ENCODE measurements at places on chromosomes 5 and 9.

DNA sequence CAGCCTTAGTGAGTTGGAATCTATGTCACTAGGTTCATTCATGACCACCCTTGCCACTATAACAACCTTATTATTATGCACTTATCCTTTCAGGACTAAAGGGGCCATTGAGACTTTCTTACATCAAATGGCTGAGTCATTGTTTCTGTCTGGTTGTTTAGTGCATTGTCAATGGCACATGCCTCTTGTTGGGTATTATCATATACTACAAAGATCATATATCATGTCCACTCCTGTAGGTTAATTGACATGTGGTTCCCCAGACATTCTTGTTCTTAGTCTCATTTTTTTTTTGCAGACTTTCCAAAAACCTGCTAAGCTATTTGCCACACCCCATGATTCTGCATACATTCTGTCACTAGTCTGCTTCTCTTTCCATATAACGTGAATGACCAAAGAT, 66.7 kb upstream of the PRDM9 start:
- no peak for DNase-seq

DNA sequence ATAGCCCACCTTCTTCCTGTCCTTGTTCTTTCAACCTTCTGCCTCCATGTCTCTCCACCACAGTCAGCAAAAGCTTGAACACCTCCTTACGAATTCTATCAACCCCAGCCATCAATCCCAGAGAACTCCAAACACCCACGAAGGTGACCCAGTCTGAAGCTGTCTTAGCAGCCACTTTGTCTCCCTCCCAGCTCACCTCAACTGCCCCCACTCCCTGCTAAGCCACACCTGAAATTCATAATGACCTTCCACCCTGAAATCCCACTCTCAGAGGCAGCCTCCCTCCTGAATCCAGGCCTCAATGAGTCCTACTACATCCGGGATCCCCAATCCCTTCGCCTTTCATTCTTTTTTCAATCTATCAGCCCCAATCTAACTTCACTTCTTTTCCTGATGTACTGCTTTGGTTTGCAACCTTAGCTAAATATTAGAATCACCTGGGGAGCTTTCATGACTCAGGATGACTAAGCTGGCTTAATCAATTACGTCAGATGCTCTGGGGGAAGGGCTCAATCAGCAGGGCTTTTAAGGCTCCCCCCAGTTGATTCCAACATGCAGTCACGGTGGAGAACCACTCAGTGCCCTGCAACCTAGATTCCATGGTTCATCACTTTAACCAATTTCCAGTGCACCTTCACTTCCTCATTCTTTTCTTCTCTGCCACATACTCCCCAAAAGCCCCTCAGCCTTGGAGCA, 32.2 kb downstream of the BHMT start:
- no peak for DNase-seq

- DNase-seq, result no peak
Measured at GRCh38 chr9:11469745-11470144, 856.9 kb upstream of the PTPRD start.

GRCh38 chr5:74619308-74619707, 21.2 kb downstream of the ENC1 start:
- DNase-seq, result no peak

- DNase-seq, result no peak
Measured at GRCh38 chr9:126777733-126778132, 27.1 kb upstream of the ZBTB43 start.

DNA sequence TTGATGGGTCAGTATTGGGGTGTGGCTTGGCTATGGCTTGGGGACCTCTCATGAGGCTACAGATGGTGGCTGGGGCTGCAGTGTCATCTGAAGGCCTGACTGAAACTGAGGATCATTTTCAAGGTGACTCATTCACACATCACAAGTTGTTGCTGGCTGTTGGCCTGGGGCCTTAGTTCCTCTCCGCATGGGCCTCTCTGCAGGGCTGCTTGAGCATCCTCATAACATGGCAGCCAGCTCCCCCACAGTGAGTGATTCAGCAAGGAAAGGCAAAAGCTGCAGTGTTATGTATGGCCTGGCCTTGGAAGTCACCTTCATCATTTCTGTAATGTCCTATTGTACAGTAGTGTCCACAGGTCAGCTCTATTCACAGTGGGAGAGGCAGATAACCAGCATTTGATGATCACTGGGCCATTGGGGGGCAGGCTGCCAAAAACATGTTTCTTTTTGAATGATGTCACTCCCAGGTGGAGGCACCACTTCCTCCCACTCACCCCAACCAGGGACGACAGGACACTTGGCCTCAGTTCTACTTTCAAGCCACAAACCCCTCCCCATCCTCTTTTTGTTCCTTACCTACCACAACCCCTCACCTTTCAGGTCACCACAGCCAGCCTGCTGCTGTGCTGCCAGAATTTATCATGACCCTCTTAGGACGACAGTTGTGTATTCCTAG, 14.4 kb downstream of the FGD3 start:
- no peak for DNase-seq

- no peak for DNase-seq
Measured at GRCh38 chr9:111274737-111275136, 55.3 kb downstream of the OR2K2 start.

DNA sequence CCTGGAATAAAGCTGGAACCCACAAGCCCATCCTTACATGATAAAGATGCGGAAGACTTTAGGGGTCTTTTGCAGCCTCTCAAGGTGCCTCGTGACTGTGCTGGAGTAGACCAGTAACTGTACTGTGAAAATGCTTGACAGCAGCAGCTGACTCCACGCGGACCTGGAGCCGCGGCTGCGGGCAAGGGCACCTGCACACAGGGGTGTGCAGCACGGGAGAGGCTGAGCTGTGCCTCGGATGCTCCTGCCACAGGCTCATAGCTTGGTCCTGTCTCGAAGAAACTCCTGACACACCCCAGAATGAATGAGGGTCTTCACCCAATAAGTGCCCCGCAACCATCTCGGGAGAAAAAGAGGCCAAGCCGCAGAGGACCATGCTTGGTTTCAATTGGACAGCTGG, 40.3 kb upstream of the CEP72 start:
- DNase-seq, result no peak

DNA sequence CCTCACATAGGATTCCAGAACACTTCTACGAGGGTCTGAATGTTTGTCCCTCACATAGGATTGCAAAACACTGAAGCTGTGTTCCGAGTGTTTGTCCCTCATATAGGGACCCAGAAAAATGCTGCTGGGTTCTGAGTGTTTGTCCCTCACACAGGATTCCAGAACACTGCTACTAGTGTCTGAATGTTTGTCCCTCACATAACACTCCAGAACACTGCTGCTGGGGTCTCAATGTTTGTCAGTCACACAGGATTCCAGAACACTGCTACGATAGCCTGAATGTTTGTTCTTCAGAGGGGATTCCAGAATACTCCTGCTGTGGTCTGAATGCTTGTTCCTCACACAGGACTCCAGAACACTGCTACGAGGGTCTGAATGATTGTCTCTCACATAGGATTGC, 218.7 kb downstream of the FOXD4L6 start:
- no peak for DNase-seq

DNA sequence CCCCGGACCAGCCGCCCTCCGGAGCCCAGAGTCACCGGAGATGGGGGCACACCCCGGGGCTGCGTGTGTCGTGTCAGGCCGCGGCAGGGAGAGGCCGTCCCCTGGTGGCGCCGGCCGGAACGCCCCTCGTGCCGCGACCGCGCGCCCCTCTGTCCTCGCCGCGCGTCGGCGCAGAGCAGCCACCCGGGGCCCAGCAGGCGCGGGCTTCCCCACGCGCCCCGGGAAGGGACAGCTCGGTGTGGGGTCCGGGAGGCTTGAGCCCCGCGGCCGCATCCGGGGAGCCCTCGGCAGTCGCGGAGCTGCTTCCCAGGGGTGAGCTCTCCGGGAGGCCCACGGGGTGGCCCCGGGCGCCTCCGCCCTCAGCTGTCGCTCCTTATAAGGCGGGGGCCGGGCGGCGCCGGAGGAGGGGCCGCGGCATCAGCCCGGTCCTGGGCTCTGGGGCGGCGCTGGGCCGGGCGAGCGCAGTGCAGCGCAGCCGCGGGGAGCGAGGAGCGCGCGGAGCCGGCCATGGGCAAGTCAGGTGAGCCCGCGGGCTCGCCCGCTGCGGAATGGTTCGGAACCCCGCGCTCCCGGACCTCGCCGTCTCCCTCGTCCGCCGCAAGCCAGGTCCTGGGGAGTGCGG, at the start of gene GLIPR2:
Gene GLIPR2, plus strand, starts transcription at position 462 of the 622 bp plus-strand sequence. Its CDS starts 46 bp downstream, at position 508.
- peak; percentile 82 for DNase-seq
